Stimulated activated CD4-positive, alpha-beta T cell treated with anti-CD3 and anti-CD28 coated beads, Interleukin-1b, Interleukin-23, amount 100 ng/mL, for 1 hour (primary cell): ENCODE measurements at places on chromosomes 11 and 22.

- DNase-seq = no peak
Observed at GRCh38 chr11:33062137-33062536, 22.8 kb downstream of the TCP11L1 start.

DNA sequence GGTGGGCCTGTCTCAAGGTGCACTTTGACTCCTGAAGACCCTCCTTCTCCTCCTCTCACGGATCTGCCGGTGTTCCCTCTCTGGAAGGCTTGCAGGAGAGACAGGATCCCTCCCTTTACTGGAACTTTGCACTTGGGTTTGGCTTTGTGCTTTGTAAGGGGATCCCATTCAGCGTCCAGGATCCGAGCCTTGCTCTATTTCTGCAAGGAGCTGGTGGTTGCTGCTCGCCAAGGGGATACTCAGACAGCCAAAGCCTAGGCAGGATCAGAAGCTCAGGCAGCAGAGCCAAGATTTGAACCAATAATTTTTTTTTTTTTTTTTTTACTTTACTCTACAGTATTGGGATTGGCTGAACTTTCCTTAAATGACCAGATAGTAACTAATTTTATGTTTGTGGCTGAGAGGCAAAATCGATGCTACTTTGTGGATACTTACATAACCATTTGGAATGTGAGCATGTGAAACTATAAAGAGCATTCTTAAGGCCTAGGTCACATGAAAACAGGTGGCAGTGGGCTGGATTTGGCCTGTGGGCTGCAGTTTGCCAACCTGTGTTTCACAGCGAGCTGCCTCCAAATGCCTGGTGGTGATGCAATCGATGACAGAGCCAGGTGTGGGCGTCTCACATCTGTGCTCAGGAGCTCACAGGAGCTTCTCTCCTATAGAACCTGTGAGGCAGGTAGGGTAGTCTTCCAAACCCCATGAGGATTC, 25.2 kb downstream of the BCR start:
- DNase-seq = no peak

DNA sequence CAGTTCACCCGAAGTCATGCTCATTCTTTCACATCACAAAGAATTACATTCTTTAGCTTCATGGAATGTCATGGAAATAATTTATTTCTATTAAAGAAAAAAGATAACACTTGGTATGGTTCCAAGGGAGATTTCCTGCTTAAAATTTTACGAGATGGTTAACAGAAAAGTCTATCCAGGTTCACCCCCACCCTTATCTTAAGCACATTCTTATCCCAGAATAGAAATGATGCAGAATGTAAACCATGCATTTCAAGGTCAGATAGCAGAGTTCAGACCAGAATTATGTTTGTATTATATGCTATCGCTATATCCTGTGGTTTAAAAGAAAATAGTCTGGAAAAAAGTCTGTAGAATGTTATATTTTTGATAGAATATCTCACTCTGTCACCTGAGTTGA, 58.7 kb downstream of the GAS2 start:
- no peak for DNase-seq

GRCh38 chr22:32533265-32534111, 58.9 kb downstream of the FBXO7 start:
- DNase-seq = no peak

GRCh38 chr11:115900111-115900510, 395.9 kb upstream of the CADM1 start:
- no peak for DNase-seq

- no peak for DNase-seq
Observed at GRCh38 chr11:79071190-79071589, 369.6 kb downstream of the TENM4 start.

DNA sequence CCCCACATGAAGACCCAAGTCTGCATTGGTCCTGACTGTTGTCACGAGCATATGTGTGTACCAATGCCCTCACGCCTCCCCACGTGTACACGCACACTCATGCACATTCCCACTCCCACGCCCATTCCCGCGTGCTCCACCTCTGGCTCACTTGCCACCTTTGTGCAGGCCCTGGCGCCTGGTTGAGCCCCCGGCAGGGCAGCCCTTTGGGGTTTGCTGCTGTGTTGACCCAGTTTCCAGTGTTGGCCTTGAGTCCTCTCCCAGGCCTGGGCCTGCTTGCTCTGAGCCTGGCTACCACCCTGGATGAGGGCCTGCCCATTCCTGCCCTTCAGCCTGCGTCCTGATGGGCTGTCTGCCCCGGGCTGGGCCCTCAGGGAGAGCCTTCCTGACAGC, 18.2 kb downstream of the PVALB start:
- DNase-seq = no peak

- no peak for DNase-seq
Observed at GRCh38 chr11:9803685-9804418, 140.0 kb downstream of the SWAP70 start.

DNA sequence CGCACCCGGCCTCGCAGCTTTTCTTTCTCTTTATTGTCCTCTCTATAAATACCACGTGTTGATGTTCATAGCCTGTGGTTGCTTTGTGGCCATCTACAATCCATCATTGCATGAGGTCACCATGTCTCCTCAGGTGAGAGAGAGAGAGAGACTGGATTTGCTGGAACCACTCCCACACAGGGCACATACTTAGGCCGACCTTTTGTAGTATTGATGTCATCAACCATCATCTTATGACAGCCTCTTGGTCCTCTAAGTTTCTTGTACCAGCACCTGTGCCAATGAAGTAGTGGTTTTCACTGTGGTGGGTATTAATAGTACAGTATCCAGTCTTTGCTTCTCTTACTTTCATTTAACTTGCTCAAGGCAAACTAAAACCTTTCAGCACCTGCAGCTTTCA, 22.8 kb upstream of the P2RY6 start:
- no peak for DNase-seq

DNA sequence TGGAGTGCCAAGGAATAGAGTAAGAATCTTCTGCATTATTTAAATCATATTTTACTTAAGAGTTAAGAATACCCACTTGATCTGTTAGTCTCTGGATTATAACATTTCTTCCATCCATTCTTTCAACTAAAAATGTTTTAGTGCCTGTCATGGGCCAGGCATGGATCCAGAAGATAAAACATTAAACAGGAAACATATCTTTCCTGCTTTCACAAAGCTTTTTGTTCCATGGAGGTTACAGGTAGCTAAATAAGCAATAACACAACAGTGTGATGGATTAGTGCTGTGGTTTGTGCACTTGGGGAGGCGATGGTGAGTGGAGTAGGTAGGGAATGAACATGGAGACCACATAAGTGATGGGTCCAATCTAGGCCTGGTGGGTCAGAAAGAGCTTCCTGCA, 258.5 kb downstream of the DDX10 start:
- no peak for DNase-seq

DNA sequence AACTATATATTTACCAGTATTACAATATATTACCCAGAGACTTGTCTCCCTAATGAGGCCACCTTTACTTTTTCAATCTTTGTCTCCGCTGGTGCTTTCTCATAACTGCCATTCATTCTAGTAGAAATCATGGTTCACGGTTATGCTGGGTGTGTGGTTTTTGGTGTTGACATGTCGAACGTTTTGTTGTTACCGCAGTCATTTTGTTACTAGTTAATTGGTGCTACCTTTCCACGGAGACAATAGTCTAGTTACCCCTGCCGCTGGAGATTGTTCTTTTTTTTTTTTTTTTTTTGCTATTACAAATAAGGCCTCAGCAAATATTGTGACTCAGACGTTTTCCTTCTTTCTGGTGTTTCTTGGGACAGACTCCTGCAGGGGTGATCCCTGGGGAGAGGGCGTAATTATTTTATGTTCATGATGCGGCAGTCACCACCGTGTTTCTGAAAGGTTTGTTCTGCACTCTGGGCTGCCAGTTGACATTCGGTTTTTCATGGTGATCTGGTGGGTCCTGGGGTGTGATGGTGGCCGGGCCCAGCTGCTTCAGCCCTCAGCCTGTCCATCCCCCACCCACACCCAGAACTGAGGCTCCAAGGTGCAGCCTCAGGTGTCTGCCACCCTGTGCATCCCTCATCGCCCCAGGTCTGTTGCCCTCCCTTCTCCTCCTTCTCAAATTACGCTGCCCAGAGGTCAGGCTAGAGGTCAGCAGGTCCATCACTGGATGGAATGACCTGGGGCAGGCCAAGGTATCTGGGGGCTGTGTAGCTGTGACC, 28.6 kb downstream of the LRP5 start:
- DNase-seq = no peak

DNA sequence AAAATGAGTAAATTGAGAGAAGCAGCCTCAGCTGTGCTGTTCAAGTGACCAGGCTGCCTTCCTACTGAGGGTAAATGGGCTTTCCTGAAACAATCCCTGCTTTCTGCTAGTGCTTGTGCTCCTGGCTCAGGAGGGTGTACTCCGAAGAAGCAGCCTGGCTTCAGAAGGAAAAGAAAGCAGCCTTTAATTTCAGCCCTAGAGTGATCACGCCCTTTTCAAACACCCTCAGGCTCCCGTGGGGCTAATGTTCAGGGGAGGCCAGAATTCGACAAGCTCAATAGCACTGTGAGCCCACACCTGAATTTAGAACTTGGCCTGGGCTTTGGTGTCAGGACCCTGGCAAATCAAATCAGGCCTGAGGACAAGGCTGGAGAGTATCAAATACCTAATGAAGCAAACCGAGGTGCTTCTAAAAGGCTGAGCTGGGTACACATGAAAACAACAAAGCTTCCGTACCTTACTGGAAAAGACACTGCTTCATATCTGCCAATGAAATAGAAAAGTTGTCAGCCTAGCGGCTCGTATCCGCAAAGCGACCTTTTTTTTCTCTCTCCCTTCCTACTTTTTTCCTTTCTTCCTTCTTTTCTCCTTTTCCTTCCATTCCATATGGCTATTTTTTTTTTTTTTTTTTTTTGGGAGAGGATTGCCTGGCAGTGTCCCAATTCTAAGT, 387.8 kb downstream of the SOX6 start:
- DNase-seq = no peak

GRCh38 chr22:39312410-39312809, 7.0 kb downstream of the RPL3 start:
- DNase-seq = no peak

GRCh38 chr11:58625826-58626460, 3.5 kb downstream of the CNTF start:
- DNase-seq = no peak

DNA sequence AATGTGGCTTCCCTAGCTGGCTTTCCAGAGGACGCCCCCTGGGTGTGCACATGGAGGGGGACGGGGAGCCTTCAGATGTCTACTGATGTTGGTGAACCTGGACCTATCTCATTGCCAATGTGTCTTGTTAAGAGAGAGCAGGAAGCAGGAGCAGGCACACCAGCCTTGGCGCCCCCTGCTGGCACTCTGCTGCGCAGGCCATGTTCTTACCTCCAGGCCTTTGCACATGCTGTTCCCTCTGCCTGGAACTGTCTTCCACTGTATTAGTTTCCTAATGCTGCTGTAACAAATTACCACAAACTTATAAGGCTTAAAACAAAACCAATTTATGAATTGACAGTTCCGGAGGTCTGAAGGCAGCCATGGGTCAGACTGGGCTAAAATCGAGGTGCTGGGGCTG, 23.6 kb upstream of the MN1 start:
- DNase-seq = no peak

GRCh38 chr11:48000432-48000831, 20.1 kb downstream of the PTPRJ start:
- no peak for DNase-seq

GRCh38 chr11:62555464-62556107, 9.0 kb upstream of the AHNAK start:
- no peak for DNase-seq

DNA sequence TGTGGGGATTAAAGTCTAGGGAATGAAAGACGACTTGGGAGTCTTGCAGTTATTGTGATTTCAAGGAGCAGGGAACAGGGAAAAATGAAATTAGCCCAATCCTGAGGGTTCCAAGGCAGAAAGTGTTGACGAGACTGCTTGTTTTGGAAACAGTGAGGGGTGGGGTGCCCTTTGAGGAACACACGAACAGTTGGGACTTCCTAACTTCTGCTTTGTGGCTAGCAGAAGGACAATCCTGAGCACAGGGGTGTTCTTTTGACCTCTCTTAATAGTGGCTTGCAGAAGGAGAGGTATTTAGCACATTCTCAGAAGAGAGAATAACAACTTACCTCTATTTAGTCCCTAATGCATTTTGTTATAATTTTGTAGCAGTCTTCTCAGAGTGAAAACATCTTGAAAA, 545.9 kb upstream of the ARHGAP42 start:
- DNase-seq = no peak

- DNase-seq = no peak
Observed at GRCh38 chr11:108432783-108433182, 34.5 kb downstream of the C11orf65 start.

GRCh38 chr11:12174477-12175143, 64.2 kb downstream of the MICAL2 start:
- no peak for DNase-seq

GRCh38 chr11:126997641-126998040, 2.9 kb downstream of the KIRREL3 start:
- no peak for DNase-seq

GRCh38 chr11:13487661-13488030, 8.2 kb downstream of the PTH start:
- no peak for DNase-seq

- DNase-seq = no peak
Observed at GRCh38 chr11:18540207-18541009, 13.7 kb upstream of the TSG101 start.

DNA sequence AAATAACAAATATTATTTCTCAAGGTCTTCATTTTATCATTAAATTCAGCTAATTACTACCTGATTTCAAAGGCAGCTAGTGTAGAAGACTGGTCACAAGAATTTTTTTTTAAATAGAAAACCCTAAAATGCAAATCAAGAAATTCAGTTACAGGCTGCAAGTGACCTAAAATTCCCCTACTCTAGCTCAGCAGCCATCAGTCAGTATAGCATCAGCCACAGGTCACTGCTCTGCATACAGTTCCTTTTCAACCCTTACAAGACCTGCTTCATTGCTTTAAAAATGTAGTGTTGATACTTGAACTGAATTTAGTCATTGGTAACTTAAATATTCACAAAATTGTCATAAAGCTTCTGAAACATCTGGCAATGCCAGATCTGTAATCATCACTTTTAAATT, 9.5 kb upstream of the B3GNT6 start:
- no peak for DNase-seq

- DNase-seq = no peak
Observed at GRCh38 chr11:130859886-130860285, 56.4 kb downstream of the SNX19 start.
